H9 (cell line): ENCODE measurements at places on chromosomes 12 and 14. TPM values are rescaled to one million over a fixed set of nuclear protein-coding genes. Genes with fewer than 3 reads are reported as not detected.

The TC2N gene
- total RNA-seq = 16.2 and 16.4 TPM in 2 replicates

The PLXNC1 gene
- 0.53 and 1.2 TPM in 2 replicates for total RNA-seq

GRCh38 chr12:17540921-17541320, 549.1 kb downstream of the RERGL start:
- H3K4me3 ChIP-seq = no peak overlapping the region
- no peak for DNase-seq
- no peak overlapping the region for H3K27ac ChIP-seq
- H3K27me3 ChIP-seq = no peaks in the 10 kb centered on the region

The MANSC4 gene
- total RNA-seq = not detected in 2 replicates
